ENCODE measurements at places on chromosomes 3 and 15.

GRCh38 chr3:197446700-197447056 lies 109.1 kb downstream of the BDH1 start:
- DNase-seq: no peak

DNA sequence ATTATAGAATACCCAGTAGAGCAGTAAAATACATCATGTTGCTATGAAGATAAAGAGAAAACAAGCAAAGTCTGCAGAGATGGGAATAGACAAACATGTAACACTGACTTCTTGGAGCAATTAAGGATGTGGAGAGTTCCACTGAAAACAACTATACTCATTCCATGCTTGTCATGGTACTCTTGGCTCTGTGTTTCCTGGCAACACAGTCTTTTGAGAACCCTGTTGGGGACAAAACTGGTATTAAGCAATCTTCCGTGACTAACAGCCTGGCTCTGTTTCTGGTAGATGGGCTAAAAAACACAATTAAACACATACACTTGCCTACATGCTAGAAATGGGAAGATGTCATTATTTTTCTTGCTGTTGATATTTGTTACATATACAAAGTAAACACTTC lies 1212.3 kb upstream of the GBE1 start:
- no peak for DNase-seq

- no peak for DNase-seq
Measured at GRCh38 chr15:39156646-39157250, 424.1 kb upstream of the THBS1 start.

- no peak for DNase-seq
Measured at GRCh38 chr15:84750583-84751092, 2.2 kb downstream of the ZNF592 start.

- DNase-seq: peak; percentile 73
Measured at GRCh38 chr3:159839561-159840379, 148.9 kb upstream of the IL12A start.

- no peak for DNase-seq
Measured at GRCh38 chr3:37210230-37210629, 35.8 kb upstream of the LRRFIP2 start.

- DNase-seq: no peak
Measured at GRCh38 chr3:27767000-27767399, 44.9 kb upstream of the EOMES start.

DNA sequence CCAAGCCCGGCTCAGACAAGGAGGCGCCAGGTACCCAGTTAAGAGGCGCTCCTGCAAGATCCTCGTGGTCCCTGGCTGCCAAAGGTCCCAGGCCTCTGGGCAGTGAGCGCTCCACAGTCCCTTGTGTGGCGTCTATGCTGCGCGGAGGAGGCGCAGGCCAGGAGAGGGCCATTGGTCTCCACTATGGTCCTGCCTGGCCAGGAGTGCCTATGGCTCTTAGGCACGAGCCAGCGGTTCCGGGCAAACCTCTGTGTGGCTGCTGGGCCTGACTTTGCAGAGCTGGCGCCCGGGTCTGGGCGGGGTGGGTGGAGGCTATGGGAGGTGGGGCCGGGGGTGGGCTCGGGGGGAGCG lies 660 bp upstream of the ADAMTSL3 start:
- DNase-seq: no peak

GRCh38 chr3:30443756-30444673 lies 162.4 kb upstream of the TGFBR2 start:
- DNase-seq: no peak

DNA sequence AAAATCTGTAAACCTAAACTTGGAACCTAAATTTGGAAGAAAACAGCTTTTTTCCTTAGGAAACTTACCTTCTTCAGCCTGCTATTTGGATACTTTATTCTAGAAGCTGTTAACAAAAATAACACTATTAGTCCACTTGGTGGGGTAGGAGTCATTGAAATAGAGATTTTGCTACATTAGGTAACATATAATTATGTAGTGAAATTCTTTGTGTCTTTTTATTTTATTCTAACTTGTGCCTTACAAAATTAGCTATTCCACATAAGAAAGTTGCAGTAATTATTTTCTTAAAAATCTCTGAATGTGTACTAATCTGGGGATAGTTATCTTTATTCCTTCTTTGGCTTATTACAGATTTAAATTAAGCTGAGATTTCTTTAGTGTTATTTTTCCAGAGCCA lies 360.4 kb upstream of the ROBO2 start:
- no peak for DNase-seq

GRCh38 chr3:43365601-43366305 lies 79.4 kb downstream of the SNRK start:
- DNase-seq: no peak

DNA sequence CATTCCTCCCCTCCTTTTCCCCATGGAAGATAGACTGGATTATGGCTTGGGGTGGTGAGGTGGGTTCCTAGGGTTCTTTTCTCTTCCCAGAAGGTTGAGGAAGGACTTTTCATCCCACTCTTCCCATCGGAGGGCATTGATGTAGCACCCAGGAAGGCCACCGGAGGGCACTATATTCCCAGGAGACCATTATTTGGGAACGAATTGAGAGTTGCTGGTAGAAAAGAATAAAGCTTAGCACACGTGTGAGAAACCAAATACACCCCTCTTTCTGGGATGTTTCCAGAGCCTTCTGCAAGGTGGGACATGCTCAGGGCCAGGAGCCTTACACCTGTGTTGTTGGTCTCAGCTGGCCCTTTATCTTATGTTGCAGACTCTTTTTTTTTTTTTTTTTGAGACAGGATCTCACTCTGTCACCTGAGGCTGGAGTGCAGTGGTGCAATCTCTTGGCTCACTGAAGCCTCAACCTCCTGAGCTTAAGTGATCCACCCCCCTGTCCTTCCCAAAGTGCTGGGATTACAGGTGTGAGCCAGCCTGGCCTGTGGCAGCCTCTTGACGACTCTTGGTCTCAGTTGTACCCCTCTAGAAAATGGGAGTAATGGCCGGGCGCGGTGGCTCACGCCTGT lies 6.3 kb upstream of the CDC25A start:
- peak; percentile 29 for DNase-seq

DNA sequence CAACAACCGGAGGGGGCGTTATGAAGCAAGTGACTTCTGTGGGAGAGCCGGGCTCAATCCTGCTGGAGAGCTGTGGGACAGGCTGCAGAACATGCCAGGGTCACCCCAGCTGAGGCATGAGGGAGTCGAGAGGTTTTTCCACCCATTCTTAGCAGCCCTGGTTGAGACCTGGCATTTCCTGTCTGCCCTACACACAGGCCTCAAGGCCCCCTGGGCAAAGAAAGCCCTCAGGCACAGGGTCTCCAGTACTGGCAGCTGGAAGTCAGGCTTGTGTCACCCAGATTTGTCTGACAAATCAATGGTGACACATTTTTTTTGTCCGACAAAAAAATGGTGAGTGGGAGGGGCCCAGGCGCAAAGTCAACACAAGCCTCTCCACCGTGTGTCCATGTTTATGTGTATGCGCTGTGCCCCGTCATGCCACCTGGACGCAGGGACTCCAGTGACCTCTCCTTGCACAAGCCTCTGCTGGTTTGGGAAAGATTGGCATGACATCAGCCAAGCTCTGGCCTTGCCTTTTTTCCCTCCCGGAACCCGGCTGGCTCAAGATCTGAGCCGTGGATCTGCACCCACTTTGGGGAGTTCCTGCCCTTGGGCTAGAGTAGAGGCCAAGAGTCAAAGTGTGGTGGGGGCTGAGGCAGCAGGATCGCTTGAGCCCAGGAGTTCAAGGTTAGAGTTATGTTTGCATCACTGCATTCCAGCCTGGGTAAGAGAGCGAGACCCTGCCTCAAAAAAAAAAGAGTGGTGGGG lies 20.8 kb upstream of the ALAS1 start:
- no peak for DNase-seq

DNA sequence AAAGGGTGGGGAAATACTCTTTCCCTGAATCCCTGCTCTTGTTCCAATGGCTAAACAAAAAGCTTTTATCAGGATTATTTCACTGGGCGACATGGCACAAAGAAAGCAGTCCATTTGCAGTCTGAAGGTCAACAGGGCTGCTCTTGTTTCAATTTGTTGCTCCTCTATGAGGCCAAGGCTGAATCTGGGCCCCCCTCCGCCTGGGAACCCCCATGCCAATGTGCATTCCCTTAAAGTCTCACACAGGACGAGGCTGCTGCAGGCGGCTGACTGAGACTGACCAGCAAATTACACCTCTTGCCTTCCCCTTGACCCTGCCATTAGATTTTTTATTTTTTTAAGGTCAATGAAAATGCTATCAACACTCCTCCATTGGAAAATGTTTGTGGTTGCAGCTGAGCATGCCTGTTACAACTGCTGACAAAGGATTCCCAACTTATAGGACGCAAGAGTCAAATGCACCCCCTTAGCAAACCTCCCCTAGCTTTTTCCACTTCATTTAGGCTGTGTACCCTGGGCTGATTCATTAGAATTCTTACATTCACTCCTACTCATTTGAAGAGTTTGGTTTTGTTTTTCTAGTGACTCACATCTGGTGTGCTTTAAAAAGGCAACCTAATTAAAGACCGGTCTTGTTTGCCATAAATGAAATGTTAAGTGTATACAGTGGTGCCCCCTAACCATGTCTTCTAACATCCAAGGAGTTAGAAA lies 60.8 kb upstream of the ARHGEF3 start:
- no peak for DNase-seq

DNA sequence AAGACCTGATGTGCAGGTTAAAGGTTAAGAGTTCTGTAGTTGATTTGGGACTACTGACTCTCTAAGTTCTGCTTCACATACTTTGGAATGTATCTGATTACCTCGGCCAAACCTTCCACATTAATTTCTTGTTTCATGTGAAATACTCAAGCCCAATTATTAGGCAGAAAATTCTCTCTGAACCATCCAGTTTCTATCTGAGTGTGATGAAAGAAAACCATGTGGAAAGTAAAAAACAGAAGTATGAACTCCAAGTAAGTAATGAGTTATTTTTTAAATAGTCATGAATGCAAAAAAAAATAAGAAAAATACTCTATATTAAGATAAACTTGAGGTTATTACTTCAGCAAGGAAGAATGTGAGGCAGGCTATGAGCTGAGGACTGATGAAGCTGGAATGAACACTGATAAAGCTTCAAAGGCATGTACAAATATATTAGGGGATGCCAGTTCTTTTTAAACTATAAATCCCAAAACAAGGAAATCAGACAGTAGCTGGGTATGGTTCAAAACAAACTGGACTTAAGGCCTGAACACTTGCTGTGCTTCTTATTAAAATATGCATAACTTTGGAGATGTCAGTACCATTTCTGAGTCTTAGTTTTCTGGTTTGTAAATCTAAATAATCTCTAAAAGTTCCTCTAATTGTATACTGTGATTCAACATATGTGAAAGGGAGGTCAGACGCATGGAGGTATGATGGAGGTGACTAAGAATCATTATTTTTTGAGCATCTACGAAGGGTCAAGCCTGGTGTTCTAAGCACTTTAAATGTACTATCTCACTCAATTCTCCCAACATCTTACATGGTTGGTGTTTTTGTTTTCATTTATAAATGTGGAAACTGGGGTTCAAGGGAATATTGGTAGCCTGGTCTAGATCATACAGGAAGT lies 59.6 kb downstream of the COL6A6 start:
- DNase-seq: no peak

GRCh38 chr3:109803274-109803673 lies 465.9 kb upstream of the DPPA4 start:
- DNase-seq: no peak

GRCh38 chr3:73327052-73327451 lies 265.6 kb downstream of the EBLN2 start:
- DNase-seq: no peak

GRCh38 chr3:114005481-114005880 lies 50.8 kb downstream of the CCDC191 start:
- DNase-seq: no peak

DNA sequence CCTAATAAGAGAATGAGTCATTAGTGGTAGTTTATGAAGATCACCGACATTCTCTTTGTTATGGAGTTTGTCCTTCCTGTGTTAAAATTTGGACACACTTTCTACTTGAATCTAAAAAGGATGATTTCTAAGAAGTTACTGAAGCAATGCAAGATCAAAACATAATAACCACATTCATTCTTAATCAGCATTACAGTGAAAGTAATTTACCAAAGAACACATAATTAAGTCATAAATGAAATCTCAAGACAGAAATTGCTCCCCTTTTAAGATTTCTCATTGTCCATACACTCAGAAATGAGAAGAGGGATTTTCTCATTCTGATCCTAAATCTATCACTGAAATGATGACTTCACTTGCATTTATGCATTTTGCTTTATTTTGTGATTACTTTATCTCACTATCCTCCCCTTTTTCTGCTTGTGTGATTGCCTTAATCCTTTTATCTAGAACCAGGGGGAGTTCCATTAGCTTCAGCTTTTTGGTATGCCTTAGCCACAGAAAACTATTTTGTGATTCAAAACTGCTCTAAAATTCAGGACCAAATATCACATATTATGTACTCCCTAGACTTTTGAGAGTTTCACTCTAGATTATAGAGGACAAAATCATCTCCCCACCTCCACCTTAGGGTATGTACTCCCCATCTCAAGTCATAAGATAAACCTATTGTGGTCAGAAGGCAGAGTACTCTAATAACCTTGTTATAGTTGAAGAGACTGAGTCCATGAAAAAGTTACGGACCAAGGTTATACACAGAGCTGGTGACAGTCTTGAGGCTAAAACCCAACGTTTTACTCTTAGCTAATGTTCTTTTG lies 817.6 kb upstream of the CFAP20DC start:
- no peak for DNase-seq

- DNase-seq: no peak
Measured at GRCh38 chr3:97504463-97504862, 260.1 kb upstream of the ARL6 start.

DNA sequence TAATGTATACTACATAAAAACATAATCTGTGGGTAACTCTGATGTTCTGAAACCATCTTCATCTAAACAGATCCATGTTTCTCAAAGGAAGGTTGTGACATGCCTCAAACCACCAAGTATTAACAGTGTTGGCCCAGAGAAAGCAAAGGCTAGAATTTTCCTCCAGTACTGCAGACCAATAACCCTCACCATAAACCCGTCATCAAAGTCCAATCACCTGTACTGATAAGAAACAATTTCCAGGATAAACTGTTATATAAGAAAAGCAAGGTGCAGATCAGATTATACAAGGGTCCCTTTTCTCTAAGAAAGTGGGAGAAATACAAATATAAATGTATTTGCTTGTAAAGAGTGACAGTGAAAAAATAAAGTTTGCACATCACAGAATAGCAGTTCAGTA lies 32.3 kb downstream of the TBC1D2B start:
- no peak for DNase-seq

DNA sequence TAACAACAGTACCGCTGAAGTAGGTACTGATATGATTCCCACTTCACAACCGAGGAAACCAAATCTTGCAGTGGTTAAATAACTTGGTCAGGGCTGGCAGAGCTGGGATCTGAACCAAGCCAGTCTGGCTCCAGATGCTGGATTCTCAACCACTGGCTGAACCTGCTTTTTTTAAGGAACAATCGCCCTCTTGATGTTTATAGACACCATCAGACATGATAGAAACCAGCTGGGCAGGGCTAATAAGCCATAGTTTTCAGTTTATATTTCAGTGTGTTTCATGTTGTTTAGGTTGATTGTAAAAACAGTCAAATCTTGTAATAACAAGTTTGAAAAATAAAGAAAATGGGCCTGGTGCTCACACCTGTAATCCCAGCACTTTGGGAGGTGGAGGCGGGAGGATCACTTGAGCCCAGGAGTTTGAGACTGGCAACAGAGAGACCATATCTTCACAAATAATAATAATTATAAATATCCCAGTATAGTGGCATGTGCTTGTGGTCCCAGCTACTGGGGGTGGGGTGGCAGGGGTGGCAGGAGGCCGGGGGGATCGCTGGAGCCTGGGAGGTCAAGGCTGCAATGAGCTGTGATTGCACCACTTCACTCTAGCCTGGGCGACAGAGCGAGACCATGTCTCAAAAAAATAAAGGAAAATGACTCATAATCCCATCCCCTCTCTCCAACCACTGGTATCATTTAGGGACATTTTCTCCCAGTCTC lies 36.7 kb downstream of the XYLB start:
- no peak for DNase-seq

- DNase-seq: no peak
Measured at GRCh38 chr15:29857221-29857789, 35.0 kb upstream of the TJP1 start.
